ENCODE measurements at places on chromosomes 7 and 10.

- DNase-seq: peak; percentile 84
These were observed 205.3 kb upstream of the ZNF32 start for GRCh38 chr10:43854007-43854406.

DNA sequence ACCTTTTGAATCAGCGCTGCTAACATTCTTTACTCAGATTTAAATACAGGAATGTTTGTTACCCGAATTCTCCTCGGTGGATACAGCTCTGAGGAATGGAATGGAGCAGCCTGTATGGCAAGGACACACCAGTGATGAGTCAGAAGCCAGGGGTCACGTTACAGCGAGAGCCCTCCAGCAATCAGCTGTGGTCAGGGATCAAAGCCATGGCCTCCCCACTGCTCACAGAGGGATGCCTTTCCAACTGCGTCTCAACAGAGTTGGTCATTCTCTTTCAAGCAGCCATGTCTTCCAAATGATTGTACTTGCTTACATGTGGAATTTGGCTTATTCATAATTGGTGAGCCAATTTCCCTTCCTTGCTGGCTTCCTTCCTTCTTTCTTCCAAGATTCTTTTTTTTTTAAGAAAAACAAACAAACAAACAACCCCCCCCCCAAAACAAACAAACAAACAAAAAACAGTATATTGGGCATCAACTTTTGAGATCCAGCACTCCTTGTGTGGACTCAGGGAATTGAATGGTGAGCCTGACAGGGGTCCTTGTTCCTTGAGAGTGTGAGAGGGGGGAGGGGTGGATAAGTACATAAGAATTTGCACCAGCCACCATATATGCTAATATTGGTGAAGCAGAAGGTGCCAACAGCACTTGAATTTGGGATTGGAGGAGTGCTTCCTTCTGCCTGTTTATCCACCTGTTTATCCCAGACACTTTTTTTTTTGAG lies 100.2 kb downstream of the ATXN7L1 start:
- peak; percentile 99 for DNase-seq

DNA sequence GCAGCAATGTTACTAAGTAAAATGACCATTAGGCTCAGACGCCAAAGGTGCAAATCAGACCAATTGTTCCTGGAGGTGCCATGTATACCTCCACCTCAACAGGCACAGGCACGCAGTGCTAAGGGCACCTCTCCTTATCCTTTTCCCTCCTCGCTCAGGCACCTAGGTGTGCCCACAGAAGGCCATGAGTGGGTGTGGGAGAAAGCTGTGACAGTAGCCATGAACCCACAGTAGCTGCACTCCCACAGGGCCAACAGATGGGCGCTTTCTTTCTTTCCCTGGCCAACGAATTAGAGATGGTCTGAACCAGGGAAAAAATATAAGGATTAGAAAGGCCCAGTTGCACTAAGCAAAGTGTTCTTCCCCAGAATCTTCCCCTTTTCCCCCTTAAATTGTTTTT lies 15.5 kb upstream of the TNS3 start:
- no peak for DNase-seq

DNA sequence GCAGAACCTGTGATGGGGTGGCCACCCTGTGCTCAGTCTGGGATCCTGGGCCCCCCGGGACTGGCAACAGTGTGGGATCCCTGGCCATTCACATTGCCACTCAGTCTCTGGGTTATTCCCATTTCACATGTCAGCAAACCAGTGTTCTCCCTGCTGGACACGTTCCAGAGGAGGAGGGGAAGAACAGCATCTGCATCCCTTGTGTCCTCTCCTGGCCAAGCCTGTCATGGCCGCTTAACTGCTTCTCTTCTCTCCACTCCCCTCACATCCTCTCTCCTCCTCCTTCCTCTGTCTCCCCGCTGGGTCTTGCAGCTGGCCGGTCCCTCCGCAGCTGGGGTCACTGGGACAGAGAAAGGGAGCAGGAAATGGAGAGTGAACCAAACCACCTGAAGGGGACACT lies 74.4 kb downstream of the C10orf105 start:
- DNase-seq: no peak

- no peak for DNase-seq
These were observed 11.4 kb downstream of the BLNK start for GRCh38 chr10:96260014-96260413.

GRCh38 chr7:74217455-74218342 lies 7.9 kb downstream of the LAT2 start:
- no peak for DNase-seq

- DNase-seq: no peak
These were observed 23.3 kb upstream of the INPP5F start for GRCh38 chr10:119702583-119702982.

DNA sequence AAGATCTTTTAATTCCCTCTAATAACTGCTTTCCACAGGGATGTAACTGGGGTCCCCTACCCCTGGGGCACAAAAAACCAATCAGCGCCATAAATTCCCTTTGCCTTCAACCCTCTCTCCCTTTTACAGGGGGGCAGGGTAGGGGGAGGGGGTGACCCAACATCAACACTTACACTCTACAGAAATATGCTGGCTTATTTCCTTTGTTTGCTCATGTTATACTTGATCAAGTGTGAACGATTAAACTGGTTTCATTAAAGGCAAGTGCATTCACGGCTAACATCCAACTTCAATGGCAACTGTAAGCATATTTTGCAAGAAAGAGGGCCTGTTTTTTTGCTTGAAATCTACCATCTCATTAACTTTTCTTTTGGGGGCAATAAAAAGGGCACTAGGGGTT lies 2.9 kb downstream of the CTBP2 start:
- DNase-seq: no peak

GRCh38 chr10:59057345-59057744 lies 119.1 kb upstream of the PHYHIPL start:
- DNase-seq: no peak

DNA sequence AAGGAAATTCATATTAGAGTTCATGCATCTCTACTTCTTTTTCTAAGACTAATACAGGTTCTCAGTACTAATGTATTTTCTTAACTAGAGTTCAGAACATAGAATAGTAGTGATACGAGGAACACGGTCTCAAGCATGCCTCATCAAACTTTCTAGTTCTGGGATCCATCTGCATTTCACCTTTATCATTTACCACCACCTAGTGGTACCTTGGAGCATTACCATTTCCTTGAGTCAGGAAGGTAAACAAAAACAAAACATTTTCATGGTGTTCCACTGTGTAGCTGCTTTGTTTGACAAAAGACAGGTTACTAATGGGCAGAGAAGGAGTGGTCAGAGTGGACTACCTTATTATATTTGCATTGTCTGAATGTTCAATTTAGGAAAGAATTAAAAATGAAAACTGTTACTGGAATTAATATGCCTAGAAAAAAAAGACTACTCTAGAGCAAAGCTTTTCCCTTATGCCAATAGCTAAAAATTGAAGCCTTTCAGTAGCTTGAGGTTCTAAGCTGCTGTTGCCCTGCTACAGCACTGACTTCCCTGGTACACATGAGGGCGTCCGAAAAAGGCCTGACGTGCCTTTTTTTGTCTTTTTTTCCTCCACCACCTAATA lies 44.5 kb downstream of the STARD3NL start:
- no peak for DNase-seq

DNA sequence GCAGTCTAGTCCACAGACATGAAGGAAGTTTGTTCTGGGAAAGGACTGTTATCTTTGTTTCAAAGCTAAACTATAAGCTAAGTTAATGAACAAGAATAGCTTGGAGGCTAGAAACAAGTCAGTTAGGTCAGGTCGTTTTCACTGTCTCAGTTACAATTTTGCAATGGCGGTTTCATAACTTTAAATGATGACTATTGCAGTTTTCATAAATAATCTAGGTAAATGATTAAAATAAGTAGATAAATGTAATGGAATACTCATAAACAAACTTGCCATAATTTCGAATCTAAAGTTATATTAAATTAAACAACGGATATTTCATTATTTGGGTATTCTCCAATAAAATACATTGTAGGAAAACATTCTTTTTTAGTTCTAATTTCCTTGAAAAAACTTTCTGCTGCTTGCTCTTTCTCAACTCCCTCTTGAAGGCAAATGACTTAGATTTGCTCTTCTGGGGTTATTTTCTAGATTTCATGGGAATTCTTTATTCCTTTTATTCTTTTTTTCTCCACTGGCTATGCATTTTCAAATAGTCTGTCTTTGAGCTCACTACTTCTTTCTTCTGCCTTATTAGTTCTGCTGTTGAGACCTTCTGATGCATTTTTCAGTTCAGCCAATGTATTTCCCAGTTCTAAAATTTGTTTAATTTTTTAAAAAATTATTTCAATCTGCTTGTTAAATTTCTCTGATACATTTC lies 103.8 kb upstream of the APBB1IP start:
- no peak for DNase-seq

DNA sequence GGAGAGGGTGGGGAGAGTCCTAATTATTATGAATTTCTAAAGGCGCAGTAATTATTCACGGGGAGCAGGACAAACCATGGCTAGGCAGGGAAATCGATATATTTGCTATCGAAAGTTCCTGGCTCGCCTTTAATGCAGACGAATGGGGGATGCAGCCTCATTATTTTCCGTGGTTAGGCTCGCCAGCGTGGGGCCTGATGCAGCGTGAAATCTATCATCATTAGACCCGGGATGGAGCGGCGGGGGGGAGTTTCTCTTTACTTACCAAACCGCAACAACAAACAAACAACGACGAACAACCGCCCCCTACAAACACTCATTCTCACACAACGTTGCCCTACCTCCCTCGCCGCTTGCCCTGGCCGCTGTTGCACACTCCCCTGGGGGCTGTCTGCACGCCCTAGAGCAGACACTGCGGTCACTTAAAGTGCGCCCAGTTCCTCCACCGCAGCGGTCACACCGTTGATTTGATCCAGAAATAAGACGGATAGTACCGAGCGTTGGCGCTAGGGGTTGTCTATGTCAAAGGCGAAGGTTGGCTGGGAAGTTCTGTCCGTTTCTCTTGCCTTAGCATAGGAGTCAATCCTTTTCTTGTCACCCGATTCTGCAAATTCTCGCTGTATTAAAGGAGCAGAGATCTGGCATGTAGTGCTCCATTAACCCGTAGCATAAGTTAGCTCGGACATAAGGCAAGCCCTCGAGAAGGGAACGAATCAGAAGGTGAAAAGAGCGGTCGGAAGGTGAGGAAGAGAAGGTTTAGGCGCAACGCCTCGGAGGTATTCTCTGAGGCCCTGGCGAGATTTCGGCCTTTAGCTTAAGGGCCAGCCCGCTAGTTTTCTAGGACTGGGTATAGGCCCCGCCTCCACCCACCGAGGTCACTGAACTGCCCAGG lies 10.4 kb downstream of the NXPH1 start:
- DNase-seq: no peak

DNA sequence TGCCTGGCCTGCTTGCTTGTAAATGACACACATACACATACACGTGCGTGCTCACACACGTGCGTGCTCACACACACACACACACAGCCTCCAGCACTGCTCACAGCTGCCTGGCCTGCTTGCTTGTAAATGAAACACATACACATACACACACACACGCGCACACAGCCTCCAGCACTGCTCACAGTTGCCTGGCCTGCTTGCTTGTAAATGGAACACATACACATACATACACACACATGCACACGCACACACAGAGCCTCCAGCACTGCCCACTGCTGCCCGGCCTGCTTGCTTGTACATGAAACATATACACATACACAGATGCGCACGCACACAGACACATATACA lies 397.2 kb downstream of the PLXNA4 start:
- DNase-seq: no peak

- no peak for DNase-seq
These were observed 12.2 kb downstream of the PLAC9 start for GRCh38 chr10:80144696-80145131.

DNA sequence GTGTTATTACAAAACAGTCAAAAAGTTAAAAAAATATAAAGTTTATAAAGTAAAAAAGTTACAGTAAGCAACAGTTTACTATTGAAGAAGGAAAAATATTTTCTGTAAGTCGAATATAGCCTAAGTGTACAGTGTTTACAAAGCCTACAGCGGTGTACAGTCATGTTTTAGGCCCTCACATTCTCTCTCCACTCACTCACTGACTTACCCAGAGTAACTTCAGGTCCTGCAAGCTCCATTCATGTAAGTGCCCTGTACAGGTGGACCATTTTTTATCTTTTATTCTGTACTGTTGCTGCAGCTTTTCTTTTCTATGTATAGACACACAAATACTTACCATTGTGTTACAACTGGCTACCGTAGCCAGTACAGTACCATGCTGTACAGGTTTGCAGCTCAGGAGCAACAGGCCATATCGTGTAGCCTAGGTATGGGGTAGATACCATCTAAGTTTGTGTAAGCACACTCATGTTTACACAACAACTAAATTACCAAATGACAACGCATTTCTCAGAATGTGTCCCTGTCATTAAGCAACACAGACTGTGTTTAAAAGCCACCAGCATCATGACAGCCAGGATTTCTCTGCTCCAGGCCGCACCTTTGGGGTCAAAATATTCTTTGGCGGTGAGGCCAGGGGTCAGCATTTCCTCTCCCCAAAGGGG lies 67.2 kb downstream of the DLG5 start:
- no peak for DNase-seq

- DNase-seq: no peak
These were observed 34.3 kb upstream of the HHEX start for GRCh38 chr10:92655426-92655825.

DNA sequence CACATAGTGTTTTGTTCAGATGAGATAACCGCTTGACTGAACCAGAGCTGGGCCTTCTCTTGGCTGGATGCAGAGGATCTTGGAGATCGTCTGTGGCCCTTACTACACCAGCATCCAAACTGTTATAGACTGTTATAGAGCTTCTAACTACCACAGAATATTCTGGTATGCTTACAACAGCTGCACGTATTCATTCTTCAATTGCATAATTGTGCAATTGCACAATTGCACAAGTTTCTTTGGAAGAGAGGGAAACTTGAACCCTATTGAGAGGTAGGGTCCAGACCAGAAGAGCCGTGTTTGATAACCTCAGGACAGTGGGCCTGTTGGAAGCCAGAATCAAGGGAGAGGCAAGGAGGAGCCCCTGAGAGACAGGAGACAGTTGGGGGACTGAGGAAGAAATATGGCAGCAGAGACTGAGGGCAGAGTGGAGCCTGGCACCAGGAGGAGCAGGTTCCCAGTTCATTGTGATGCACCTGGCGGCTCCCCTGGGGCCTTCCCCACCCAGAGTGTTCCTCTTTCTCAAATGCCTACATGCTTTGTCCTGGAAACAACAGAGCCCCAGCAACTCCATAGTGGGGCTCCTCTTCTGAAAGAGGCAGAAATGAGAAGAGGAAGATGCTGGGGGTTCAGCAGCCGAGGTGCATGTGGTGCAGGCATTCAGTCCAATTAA lies 64.1 kb downstream of the PTPRZ1 start:
- no peak for DNase-seq

GRCh38 chr10:14466257-14466656 lies 135.5 kb upstream of the FRMD4A start:
- no peak for DNase-seq

- no peak for DNase-seq
These were observed 47.6 kb downstream of the POT1 start for GRCh38 chr7:124881981-124882380.

GRCh38 chr7:101978683-101979082 lies 161.3 kb downstream of the CUX1 start:
- no peak for DNase-seq

DNA sequence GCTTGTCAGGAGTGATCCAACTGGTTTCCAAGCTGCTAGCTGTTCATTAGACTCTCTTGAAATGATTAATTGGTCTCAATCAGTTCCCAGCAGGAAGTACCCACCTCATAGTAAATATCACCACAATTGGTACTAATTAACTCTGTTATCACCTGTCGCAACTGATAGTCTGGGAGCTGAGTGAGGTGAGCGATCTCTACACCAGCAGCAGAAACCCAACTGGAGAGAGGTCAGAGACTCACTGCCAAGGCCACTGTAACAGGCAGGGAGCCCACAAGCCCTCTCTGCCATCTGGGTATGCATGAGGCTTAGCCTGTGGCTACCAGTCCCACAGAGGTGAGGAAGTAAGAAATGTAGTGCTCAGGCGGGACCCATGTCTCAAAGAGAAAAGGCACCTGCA lies 245.5 kb downstream of the DYNC1I1 start:
- no peak for DNase-seq

Measured in GM04504 (cell line).